ENCODE measurements at places on chromosomes 7 and 10.

DNA sequence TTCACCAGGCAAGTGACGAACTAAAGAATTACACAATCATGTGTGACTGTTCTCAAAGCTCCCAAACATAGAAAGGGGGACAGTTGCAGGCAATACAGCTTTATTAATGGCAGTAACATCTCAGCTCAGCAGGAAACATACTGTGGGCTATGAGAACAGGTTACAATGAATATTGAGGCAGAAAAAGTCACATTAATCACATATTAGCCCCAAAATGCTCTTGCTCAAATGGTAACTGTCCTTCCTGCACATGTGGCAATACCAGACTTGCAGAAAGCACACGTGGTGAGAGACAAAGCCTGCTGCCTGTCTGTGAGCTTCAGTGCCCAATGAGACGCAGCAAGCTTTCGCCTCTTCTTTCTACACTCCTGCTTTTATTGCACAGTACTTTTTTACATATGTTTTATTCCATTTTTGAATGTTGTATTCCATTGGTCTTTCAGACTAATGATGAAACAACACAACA lies 104.9 kb upstream of the ACBD5 start:
- no peak for DNase-seq

DNA sequence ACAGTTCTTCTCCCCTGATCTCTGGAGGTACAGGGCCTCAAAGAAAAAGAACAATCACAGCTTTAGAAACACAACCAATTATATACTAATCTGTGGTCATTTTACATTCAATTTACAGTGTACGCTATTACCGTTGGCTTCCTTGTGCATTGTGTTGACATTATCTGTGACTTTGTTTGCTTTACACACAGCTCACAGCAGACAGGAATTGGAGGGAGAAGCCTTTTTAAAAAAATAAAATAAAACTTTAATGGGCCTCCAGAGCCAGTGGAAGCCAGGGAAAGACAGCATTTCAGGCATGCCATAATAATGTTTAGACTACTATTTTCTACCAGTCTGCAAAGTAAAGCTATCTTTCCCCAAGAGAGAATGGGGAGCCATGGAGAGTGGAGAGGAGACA lies 179.0 kb upstream of the ADO start:
- peak; percentile 58 for DNase-seq

DNA sequence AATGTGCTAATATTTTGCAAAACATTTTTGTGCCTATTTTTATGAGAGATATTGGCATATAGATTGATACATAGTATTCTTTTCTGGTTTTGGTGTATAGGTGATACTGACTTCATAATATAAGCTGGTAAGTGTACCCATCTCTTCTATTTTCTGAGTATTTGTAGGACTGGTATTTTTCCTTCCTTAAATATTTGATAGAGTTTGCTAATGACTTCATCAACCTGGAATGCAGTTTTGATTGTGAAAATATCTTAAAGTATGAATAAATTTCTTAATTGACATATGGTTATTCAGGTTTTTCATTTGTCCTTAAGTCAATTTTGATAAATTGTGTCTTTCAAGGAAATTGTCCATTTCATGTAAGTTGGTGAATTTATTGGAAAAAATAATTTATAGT lies 6.1 kb upstream of the SCRN1 start:
- no peak for DNase-seq

DNA sequence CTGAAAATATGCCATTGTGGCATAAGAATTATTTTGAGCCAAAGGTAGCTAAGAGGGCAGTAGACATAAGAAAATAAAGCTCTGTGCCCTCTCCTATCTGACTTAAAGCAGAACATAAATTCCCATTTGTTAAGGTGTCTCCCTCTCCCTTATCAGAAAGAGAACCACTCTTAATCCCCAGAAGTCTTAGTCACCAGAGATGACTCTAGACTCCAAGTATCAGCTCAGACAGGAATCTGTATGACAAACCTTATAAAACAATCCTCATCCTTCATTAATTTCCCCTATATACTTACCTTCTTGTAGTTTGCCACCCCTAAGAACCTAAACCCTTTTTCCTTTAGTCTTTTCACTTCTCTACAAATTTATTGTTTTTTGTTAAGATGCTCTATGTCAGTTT lies 21.8 kb upstream of the PIP4K2A start:
- no peak for DNase-seq

GRCh38 chr7:37947138-37947940 lies 26.9 kb downstream of the EPDR1 start:
- no peak for DNase-seq

DNA sequence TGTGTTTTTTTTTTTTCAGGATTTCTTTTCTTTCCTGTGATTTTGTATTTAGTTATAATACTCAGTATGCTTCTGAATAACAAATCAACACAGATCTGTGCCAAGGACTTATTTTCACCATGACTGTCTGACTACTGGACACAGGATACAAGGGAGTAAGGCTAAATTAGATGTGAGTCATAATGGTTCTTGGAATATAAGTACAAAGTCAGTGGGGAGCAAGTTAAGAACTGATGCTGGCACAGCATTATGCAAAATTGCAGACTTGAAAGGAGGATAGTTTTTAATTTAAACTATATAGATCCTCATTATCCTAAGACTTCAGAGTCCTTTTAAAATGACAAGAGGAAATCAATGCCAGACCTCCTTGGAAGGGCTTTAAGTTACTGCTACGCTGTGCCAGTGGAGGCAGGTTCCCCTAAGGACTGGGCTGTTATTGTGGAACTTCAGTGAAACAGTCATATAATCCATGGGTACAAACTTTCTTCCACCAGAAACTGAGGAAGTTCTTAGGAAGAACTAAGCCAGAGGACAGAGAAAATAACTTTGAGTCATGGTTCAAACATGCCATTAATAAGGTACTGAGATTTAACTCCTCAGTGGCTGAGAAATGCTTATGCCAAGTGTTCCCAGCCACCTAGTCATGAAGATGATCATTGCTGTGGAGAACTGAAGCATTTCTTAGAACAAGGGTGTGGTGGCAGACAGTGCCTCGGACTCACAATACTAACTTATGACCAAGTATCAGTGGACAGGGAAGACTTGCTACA lies 531.2 kb downstream of the HTR7 start:
- no peak for DNase-seq

GRCh38 chr7:98922392-98923187 lies 44.3 kb downstream of the TRRAP start:
- peak; percentile 95 for DNase-seq

DNA sequence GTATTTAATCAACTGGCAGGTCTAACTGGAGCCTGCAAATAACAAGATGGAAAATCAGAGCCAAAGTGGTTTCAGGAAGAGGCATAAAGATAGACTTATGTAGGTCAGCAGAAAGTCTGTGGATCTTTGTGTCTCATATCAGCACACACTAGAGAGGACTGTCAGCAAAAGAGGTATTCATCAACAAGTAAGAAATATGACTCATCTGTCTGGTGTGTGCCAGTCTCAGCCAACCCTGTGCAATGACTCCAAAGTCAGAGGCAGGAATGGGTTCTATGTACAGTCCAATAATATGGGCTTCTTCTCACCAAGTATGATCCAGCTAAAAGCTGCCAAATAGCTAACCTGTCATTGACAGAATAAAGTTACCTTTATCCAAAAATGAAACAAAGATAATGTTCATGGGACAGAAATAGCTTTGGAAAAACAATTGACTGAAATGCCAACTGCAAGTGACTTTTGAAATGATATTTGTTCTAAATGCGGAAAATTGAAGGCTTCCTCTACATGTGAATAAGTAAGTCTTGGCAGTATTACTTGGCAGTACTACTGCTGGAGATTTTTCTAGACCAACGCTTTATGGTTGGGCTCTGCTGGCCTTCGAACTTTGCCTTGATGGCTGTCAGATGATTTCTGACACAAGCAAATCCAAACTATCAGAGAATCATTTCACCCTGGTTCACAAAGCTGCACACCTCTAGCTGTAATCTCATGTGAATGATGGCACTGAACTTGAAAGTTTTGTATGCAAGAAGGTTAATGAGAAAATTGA lies 272.3 kb upstream of the SEMA3C start:
- DNase-seq, result peak; percentile 74

- no peak for DNase-seq
Observed at GRCh38 chr7:129262324-129262723, 37.5 kb downstream of the AHCYL2 start.

DNA sequence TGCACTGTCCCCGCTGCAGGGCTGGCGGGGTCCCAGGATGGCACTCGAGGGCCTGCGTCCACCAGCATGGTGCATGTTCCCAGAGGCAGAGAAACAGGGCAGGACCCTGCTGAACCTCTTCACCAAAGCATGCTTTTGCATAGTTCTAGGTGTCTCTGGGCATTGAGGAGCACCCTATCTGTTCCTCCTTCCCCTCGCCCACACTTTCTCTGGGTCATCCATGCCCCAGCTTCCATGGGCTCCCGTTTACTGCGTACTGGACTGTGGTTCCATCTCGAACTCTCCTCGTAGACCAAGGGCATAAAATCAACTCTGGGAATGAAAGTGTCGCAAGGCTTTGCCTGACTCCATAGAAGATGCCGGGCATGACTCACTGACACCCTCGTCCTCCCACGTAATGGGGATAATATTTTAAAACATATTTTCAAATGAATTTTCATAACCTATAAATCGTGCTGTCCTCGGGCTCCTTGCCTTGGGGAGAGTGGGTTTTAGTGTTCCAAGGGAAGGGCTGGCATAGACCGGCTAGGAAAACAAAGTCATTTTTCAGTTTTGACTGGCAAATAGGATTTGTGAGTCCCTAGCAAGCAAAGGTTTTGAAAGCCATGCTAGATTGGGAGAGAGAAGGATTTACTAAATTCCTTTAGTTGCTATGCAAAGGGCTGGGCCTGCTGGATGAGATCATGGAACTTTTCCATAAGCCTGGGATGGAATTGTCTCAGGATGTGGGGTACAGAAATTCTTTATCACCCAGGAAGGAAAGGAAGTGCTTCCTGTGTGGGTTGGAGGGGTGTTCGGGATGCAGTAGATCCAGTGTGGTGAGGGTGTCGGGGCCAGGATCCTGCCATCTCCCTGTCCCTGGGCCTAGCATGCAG lies 498.7 kb upstream of the MKI67 start:
- DNase-seq, result no peak

DNA sequence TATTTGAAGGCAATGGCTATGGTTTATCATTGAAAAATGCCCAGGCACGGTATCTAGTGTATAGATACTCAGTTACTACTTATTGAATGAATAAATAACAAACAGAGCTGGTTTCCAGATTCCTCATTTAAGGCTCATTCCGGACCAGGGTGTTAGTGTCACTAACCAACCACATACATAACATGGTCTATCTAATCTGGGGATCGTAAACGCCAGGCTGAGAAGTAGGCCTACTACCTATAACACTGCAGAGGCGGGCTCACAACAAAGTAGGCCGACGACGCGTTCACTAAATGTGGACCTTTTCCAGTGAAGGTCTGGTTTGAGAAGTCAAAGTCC lies 423 bp downstream of the LSM5 start:
- no peak for DNase-seq

GRCh38 chr10:91410638-91411371 lies 661 bp downstream of the HECTD2 start:
- DNase-seq, result peak; percentile 61

- DNase-seq, result peak; percentile 100
Observed at GRCh38 chr7:23013715-23014649, at the start of gene HYCC1. TSS of gene HYCC1 (minus strand) at chr7:23014130. CDS start at chr7:22991111, 23,019 bp downstream.

- DNase-seq, result peak; percentile 69
Observed at GRCh38 chr7:140059273-140060242, 3.2 kb downstream of the PARP12 start.

DNA sequence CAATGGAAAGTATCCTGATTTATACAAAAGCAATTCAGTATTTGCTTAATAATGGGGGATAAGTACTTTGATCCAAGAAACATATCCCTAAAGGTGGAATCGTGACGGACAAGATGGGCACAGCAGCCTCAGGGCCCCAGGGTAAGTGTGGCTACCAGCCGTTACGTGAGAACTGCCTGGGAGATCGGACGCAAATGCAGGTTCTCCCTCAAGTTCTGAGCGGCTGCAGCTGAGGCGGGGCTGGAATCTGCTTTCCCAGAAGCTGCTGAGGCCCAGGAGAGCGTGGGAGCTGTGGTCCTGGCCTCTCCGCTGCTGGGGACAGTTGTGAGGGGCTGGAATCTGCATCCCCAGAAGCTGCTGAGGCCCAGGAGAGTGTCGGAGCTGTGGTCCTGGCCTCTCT lies 13.5 kb downstream of the FOXL3 start:
- DNase-seq, result no peak

DNA sequence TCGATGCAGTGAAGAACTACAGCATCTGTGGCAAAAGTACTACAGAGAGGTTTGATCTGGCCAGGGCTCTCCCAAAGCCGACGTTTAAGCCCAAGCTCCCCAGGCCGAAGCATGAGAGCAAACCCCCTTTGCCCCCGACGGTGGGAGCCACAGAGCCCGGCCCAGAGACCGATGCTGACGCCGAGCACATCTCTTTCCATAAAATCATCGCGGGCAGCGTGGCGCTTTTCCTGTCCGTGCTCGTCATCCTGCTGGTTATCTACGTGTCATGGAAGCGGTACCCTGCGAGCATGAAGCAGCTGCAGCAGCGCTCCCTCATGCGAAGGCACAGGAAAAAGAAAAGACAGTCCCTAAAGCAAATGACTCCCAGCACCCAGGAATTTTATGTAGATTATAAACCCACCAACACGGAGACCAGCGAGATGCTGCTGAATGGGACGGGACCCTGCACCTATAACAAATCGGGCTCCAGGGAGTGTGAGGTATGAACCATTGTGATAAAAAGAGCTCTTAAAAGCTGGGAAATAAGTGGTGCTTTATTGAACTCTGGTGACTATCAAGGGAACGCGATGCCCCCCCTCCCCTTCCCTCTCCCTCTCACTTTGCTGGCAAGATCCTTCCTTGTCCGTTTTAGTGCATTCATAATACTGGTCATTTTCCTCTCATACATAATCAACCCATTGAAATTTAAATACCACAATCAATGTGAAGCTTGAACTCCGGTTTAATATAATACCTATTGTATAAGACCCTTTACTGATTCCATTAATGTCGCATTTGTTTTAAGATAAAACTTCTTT lies 2.3 kb downstream of the LRRTM3 start:
- DNase-seq, result peak; percentile 19

GRCh38 chr7:12434012-12434642 lies 30.5 kb upstream of the VWDE start:
- DNase-seq, result peak; percentile 49

DNA sequence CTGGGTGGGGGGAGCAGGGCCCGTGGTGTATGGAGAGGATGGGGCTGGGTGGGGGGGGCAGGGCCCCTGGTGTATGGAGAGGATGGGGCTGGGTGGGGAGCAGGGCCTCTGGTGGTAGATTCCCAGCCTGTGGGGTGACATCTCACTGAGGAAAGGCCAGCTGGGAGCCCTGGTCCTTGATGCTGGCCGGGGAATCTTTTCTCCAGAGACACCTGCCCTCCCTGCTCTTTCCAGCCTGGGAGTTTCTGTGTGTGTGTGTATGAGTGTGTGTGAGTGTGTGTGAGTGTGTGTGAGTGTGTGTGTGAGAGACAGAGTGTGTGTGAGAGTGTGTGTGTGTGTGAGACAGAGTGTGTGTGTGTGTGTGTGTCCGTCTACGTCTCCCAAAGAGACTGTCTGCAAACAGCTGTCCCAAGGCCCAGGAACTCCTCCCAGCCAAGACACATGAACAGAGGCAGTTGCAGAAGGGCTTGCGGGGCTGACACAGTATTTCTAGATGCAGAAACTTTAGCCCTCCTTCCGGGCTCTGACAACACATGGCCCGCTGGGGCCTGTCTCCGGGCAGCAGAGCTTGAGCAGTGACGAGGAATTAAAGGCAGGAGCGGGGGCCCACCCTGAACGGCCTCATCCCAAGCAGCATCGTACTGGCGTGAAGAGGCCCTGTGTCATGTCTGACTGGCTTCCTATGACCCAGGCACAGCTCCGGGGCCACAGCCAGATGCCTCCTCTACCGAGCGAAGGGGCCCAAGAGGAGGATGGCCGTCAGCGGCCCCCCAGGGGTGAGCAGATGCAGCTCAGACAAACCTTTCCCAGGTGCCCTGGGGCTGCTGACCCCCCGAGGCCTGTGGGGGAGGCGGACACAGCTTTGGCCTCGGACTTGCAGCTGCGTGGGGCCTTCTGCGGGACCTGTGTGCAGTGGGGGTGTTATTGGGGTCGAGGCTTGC lies 24.3 kb downstream of the FAM20C start:
- DNase-seq, result no peak
